AG04450 (cell line): ENCODE measurements at places on chromosomes 1 and 21. TPM values are rescaled to one million over a fixed set of nuclear protein-coding genes. Genes with fewer than 3 reads are reported as not detected.

Gene SLAMF7
- not detected in 2 replicates for polyA plus RNA-seq

Gene SLX9
- polyA plus RNA-seq = 11.4 and 11.9 TPM in 2 replicates

Gene SPRR2A
- polyA plus RNA-seq = not detected in 2 replicates

Gene SHISAL2A
- polyA plus RNA-seq = not detected in 2 replicates

Gene MYCBP
- 13.7 and 17.3 TPM in 2 replicates for polyA plus RNA-seq

Gene NEK2
- polyA plus RNA-seq = 5.4 and 8.8 TPM in 2 replicates

Gene GSTM1
- polyA plus RNA-seq = 1.6 and 1.8 TPM in 2 replicates
